ENCODE measurements at places on chromosomes 4 and X.

DNA sequence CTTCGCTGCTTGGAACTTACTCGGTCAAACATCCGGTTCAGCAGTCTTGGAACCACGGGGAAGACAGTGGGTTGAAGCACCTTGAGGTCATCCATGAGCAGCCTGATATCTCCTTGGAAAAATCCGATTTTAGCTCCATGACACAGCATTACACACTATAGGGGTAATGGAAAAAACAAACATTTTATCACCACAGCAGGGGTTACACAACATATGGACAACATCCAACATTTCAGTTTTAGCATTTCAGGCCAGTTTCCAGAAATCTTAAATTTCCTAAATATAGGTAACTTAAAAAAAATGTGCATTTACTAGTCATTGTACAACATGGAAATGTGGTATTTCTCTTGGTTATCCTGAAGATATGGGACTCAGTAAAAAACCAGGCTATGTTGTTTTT is 34.4 kb upstream of the CENPU start:
- DNase-seq = no peak

DNA sequence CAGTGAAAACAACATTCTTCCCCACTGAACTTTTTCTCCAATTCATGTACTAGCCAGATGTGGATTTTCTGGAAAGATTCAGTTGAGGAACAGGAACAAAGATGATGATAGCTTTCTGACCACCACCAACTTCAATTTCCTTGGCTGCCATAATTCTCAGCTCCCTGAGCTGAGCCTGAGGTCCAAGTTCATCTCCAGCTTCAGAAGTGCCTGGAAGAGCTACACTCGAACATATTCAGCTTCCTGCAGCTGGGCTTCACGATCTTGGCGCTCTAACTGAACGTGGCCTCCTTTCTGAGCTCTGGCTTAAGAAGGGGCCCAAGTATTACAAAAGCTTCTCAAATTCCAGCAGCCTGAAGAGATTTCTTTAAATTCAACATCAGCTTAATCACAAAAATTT is 83.9 kb downstream of the QDPR start:
- no peak for DNase-seq

GRCh38 chr4:155072417-155072816 is 136.0 kb upstream of the NPY2R start:
- no peak for DNase-seq

- no peak for DNase-seq
Observed at GRCh38 chr4:122531514-122531913, 75.0 kb upstream of the IL2 start.

- no peak for DNase-seq
Observed at GRCh38 chrX:110006821-110007375, 4.0 kb downstream of the TMEM164 start.

GRCh38 chr4:94256828-94257227 is 49.2 kb downstream of the SMARCAD1 start:
- no peak for DNase-seq

DNA sequence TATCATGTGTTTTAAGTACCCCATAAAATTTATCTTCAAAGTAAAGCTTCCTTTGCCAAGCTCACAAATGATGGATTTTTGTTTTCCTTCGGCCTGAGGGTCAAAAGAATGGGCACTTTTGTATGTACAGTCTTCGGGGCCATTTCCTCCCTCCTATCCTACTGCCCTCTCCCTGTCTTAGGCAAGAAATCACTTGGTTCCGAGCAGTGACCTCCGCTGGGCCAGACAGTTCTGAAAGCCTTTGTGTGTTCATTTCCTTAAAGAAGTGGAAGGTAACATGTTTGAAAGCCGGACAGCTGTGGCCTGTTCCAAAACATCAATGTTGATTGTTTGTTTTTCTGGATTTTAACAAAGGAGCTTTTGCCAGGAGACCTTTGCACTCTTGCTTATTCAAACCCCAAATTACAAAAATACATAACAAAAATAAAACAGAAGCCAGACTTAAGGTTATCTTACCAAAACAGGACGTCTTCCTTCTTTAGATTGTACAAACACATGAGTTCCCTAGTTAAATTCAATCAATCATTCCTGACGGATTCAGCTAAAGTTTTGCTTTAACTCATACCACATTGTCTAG is 110.6 kb upstream of the LIMCH1 start:
- no peak for DNase-seq

DNA sequence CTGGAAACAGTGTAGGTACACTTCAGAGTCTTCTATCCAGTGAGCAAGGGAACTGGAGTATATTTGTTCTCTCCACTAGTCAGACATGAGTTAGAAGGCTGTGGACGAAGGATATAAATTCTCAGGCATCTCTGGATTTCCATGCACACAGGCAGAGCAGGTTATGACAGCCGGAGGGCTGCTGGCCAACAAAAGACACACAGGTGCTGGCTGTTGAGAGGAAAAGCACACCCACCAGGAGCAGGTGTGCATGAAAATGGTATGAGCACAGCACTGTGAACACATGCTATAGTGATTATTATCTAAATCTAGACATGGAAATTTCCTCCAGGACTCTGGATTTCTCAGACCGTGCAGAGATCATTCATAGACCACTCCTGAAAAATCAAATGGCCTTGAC is 444.7 kb upstream of the RPS6KA3 start:
- DNase-seq = no peak

DNA sequence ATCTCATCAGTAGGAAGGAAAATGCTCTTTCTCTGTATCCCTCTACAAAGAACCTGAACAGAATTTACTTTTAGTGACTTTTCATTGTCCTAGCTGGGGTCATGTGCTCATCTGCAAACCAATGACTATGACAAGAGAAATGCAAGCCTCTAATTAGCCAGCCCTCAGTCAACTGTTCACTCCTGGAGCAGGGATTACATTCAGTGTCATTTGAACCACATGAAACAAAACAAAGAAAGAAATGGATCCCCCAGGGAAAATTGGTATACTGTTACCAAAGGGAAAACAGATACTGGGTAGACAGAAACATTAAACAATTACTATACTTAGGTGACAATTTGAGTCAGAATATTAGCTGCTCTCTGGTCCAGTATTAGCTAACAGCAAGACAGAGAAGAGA is 173.6 kb downstream of the RCHY1 start:
- no peak for DNase-seq

- no peak for DNase-seq
Observed at GRCh38 chr4:109184491-109184961, 117.9 kb downstream of the COL25A1 start.

GRCh38 chrX:68755616-68756125 is 73.2 kb upstream of the EFNB1 start:
- DNase-seq = no peak

- DNase-seq = no peak
Observed at GRCh38 chrX:20399728-20400414, 133.2 kb upstream of the RPS6KA3 start.

- DNase-seq = no peak
Observed at GRCh38 chrX:319579-320125, 1.1 kb upstream of the GTPBP6 start.

GRCh38 chr4:176443117-176443516 is 123.4 kb downstream of the SPCS3 start:
- no peak for DNase-seq

DNA sequence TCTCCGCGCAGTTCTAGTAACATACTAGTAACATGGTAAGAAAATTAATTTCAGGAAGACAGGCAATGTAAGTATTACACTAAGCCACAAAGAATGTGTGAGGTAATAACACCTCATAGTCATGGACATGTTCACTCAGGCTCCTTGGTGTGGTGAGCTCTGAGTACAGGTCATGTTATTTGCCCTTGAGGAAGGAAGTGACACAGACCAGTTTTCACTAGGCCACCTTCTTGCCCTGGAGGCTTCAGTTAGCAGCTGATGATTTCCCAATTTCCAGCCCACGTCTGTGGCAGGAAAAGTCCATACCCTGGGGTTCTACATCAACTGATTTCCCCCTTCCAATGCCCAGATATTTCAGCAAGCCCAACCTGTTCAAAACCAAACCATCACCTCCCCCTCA is 6.7 kb downstream of the APOO start:
- no peak for DNase-seq

DNA sequence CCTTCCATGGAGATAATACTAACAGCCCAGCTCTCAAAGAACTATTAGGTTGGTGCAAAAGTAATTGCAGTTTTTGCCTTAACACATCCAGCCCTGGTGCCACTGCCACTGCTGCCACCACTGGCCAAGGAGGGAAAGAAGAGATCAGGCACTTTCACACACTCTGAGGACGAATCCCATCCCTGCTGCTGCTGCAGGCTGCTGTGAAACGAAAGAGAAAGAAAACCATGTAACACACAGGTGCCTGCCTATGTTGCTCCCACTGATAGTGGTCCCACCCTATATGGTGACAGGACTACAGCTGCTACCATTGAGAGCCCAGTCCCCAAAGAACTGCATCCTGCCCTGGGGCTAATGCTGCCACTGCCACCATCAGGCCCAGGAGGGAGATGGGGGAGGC is 35.1 kb downstream of the TMLHE start:
- no peak for DNase-seq

- DNase-seq = no peak
Observed at GRCh38 chr4:13445841-13446790, 38.0 kb downstream of the RAB28 start.

- no peak for DNase-seq
Observed at GRCh38 chr4:48620831-48621230, 130.8 kb downstream of the ZAR1 start.

DNA sequence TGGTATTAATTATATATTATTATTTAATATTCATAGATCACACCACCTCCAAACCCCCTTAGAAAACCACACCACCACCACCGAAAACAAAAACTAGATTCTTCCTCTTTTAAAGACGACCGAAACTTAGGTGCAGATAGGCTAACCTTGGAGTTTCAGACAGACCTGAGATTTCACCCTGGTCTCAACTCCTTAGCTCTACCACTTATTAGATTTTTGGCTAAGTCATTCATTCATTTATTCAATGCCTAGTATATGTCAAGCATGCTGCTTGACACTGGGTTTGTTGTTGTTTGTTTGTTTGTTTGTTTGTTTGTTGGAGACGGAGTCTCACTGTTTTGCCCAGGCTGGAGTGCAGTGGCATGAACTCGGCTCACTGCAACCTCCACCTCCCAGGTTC is 9.5 kb upstream of the BMP2K start:
- no peak for DNase-seq
